ENCODE measurements at places on chromosomes 16 and 17.

DNA sequence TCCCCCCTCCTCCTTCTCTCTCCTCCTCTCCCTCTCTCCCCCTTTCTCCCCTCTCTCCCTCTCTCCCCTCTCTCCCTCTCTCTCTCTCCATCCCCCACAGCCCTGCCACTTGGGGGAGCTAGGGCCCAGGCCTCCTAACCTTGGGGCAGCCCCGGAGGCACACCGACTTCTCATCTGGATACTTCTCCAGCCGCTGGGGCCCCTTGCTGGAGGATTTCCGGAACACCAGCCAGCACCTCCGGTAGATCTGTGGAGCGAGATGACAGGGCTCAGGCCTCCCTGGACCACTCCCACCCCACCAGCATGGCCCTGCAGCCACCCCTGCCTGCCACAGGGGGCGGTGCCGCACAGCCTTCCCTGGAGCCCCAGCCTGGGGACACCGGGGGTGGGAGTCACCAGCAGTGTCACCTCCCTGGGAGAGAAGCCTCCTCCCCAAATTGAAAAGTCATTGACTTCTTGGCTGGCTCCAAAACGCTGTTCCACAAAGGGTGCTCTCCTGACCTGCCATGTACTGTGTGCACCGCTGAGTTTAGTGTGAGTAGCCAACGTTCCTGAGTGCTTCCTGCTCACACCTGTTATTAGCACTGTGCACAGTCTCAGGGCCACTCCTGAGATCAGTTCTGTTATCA lies 10.5 kb downstream of the DOK4 start:
- DNase-seq, result no peak

DNA sequence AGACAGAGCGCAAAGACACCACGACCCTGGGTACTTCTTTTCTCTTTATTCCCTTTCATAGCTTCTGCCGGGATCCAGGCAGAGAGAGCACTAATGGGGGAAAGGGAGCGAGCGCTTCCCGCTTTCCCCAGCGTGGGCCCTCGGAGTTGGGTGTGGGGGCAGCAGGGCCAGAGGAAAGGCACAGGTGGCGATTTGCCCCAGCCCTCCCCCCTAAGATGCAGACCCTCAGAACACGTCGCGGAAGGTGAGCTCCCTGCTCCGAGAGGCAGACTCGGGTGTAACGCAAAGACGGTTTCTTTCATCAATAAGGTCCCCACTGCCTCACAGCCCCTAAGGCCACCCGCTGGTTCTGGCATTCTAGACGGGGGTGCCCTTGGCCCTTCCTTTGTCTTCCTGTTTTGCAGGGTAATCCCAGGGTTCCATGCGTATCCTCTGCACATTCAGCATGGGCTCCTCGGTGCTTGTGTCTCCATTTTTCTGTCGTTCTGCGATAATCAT lies 570 bp upstream of the NME3 start:
- DNase-seq, result no peak

GRCh38 chr17:81832608-81833159 lies 407 bp downstream of the MCRIP1 start:
- no peak for DNase-seq

DNA sequence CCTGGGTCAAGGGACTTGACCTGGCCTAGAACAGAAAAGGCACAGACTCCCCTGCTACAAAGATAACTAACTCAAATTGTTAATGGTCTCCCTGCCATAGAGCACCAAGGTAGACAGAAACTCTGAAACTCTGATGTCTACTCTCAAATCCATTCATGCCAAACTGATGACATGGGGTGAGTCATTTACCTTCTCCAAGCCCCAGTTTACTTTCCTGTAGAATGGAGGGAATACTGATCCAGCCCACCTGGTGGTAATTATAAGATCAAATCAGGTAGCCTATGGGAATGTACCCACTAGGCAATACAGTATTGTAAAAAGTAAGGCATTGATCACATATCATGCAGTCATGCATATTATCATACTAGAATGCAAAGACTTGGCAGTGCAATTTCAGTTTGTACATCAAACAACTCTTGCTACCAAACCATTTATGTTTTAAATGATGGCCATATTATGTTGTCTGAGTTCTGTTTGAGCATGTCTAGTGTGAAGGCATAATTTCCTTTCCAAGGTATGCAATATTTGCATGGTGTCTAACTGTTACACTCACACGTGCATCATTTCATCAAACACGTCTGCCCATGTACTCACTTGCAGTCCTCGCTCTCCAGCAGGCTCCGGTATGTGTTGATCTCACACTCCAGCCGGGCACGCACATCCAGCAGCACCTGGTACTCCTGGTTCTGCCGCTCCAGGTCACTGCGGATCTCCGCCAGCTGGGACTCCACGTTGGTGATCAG lies 3.0 kb downstream of the KRT31 start:
- DNase-seq, result no peak

- no peak for DNase-seq
Measured at GRCh38 chr16:2040787-2041522, 6.7 kb downstream of the NTHL1 start.

GRCh38 chr17:67819722-67820121 lies 5.6 kb upstream of the BPTF start:
- no peak for DNase-seq

DNA sequence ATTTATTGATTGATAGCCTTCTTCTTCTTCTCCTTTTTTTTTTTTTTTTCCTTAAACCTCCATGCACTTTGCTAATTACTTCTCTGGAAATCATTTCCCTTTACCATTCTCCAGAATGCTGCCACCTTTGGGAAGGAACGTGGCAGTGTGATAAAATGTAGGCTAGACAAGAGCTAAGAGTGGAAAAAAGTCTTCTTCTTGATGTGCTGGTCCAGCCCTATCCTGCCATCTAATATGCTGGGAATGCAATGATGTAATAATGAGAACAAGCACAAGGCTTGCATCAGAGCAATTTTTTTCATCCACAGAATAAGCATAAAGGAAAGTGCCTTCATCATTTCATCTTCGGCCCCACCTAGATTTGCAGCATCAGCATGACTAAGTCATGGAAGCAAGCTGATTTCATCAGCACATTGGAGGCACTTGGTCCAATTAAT lies 128.7 kb upstream of the ZFHX3 start:
- no peak for DNase-seq

DNA sequence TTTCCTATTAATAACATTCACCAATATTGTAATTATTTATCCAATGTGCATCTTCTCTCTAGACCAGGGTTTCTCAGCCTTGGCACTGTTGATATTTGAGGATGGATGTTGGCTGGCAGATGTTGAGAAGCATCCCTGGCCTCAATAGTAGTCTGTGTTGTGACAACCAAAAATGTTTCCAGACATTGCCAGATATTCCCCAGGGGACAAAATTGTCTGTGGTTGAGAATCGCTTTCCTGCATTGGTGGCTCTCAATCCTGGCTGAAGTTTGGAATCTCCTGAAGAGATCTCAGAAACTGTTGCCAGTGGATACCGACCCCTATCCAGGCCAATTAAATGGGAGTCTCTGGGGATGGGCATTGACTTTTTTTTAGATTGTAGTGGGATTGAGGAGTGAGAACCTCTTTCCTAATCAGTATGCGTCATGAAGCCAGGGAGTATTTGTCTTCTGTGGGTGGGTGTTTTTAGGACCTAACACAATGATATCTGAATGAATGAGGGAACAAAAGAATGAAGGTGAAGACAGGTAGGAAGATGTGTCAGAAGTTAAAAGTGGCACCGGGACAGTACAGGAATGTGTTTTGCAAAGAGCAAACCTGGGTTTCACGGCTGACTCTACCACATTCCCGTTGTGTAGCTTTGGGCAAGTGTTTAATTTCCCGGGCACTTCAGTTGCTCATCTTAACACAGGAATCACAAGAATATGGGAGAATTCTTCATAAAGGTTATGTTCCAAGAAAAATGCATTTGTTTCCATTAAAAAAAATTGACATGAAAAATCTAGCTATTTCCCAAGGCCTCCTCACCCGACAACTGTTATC lies 24.3 kb downstream of the HSD17B2 start:
- DNase-seq, result no peak

DNA sequence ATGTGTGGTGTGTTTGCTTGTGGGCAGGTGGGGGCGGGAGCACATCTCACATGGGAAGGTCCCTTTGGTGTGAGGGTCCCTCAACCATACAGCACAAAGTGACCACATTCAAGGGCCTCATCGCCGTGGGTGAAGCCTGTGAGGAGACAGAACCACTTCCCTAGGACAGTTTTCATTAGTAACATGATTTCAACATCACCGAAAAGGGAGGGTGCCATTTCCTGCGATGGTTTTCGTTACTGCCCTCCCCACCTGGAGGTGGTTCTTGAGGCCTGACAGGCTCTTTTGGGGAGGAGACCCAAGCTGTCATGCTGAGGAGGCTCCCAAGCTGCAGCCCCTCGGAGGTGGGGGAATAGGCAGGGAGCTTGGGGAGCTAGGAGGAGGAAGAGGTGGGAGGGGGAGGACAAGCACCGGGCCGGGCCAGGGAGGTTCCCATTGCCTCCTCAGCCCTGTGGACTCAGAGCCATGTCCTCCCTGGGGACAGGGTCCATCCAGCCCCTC lies 9.5 kb downstream of the CD300LB start:
- no peak for DNase-seq

GRCh38 chr17:7777017-7777416 lies 57.0 kb upstream of the KDM6B start:
- no peak for DNase-seq

GRCh38 chr17:15349119-15349518 lies 7.7 kb upstream of the TEKT3 start:
- no peak for DNase-seq

DNA sequence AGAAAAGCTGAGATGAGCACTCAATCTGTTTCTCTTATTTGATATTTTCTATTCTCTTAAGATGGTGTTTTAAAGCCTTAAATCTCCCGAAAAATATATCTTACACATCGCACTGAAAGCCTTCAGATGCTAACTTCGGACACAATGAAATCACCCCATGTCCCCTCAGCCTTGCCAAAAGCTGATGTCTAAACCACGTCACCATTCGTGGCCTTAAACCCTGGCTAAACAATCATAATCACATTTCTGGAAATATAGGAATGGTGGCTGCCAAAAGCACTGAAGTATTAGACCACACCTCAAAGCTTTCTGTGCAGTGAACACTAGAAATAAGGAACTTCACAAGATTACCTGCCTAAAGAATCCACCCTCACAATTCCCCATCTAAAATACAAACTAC lies 402.7 kb downstream of the SOX9 start:
- no peak for DNase-seq

DNA sequence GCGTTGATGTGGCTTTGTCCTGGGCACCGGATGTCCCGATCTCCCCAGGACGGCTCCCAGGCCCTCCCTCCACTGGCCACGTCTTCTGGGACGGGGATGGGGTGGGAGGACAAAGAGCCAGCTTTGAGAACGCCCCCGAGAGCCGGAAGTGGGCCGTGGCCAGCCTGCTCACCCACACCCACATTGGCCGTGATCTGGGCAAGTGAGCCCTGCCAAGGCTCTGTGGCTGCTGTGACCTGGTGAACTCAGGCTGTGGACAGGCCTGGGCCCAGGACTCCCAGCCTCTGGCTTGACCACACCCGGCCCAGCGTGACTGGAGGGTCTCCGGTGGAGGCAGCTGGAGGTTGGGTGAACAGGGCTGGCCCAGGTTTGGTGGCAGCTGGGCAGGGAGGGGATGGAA lies 3.3 kb downstream of the CDH15 start:
- DNase-seq, result no peak

DNA sequence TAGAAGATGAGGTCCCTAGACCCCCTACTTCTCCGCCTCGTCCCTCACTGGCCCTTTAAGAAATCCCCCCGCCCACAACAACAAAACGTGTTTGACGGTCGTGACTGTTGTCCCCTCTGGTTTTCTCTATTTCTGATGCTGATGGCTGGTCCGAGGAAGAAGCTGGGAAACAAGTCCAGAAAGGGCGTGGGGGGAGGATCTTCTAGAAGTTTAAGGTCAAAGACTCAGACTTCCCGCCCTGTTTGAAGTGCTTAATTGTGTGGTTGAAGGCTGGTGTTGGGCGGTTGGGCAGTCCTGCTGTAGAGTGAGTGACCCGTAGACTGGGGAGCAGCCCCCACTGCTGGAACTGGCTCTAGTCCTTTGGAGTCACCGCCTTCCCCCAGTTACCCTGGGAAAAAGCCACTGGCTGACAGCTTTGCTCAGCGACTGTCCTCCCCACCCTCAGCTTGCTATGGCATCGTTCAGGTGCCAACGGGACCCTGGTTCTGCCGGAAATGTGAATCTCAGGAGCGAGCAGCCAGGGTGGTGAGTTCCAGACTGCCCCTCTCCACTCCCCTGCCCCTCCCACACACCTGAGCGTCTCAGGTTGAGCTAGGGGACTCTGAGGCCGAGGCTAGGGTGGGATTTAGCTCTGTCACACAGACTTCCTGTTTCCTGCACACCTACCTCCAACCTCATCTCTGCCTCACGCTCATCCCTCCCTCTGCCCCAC lies 1.6 kb downstream of the MLLT6 start:
- no peak for DNase-seq

GRCh38 chr16:27191352-27191924 lies 11.9 kb upstream of the KDM8 start:
- no peak for DNase-seq

DNA sequence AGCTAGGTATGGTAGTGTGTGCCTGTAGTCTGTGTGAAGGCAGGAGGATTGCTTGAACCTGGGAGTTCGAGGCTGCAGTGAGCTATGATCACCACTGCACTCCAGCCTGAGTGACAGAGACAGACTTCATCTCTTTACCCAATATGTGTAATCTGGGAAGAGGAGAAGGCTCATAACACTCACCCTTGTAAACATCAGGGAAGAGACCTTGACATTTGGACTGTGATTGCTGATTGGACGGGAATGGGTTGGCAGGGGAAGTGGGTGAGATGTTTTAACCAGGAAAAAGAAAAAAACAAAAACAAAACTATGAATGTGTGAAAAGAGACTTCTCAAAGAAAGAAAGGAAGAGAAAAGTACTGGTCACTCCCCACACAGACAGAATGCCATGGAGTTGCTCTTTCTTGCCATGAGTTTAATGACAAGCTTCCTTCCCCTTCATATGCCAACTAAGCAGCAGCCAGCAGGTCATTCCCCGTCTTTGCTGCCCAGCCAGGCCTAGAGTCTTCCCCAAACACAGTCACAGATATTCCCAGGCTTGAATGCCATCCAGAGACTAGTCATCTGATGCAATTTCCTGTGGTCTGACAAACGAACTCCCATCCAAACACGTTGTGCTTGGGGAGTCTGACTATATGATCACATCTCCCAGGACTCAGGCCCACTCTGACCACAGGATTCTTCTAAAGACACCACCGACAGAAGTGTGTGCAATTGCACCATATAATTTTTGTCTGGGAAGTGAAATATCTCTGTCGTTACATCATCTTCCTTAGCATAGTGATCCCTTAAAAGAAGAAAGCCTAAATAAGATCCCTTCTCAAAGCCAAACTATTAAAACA lies 3.6 kb upstream of the XAF1 start:
- no peak for DNase-seq

DNA sequence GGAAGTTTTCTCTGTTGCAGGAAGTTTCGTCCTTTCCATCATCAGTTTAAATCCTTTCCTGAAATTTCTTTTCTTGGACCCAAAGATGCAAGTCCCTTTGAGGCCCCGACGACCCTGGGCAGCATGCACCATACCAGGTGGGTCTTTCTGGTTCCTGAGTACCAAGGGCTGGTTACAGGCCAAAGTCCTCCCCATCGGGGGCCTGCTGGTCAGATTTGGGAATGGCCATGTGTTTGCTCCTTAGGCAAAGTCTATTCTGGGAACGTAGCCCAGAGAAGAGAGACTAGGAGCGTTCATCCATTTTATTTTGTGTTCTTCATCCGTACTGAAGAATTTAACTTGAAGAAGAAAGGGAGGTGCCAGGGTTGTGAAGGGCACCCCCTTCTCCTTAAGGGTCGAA lies 17.5 kb upstream of the ADAM11 start:
- no peak for DNase-seq

All from head of caudate nucleus (tissue), 42 donors.